ENCODE measurements at places on chromosomes 1 and 21. TPM values are rescaled to one million over a fixed set of nuclear protein-coding genes. Genes with fewer than 3 reads are reported as not detected.

- no peak for DNase-seq
These were observed 295.5 kb upstream of the KAZN start for GRCh38 chr1:14303011-14303410.

DNA sequence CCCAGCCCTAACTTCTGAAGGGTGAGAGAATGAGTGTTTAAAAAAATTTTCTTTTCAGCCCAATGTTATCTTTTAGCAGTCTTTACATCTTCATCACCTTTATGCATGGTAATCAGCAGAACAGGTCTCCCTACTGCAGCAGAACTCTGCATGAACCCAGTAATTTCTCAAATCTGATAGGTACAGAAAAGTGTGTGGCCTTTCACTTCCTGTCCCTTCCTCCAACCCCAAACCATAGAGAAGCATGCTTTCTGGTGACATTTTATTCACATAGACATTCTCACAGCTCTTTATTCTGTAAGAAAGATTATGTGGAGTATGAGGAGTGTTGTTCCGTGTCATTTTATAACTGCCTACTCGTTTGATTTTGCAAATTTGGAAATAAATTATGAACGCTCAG, 68.6 kb downstream of the RPAP2 start:
- no peak for DNase-seq

C1orf115 gene
- total RNA-seq: 12.7 TPM

GRCh38 chr1:28246427-28246832, 10.5 kb downstream of the ATP5IF1 start:
- DNase-seq: peak; percentile 20

DMBX1 gene
- not detected for total RNA-seq

GRCh38 chr1:145874646-145875045, 11.0 kb downstream of the ANKRD35 start:
- DNase-seq: no peak

GRCh38 chr1:84708031-84708430, 17.8 kb upstream of the SSX2IP start:
- no peak for DNase-seq
